Psoas muscle (tissue), 8 donors: ENCODE measurements at places on chromosomes 6 and 20. TPM values are rescaled to one million over a fixed set of nuclear protein-coding genes. Genes with fewer than 3 reads are reported as not detected.

DNA sequence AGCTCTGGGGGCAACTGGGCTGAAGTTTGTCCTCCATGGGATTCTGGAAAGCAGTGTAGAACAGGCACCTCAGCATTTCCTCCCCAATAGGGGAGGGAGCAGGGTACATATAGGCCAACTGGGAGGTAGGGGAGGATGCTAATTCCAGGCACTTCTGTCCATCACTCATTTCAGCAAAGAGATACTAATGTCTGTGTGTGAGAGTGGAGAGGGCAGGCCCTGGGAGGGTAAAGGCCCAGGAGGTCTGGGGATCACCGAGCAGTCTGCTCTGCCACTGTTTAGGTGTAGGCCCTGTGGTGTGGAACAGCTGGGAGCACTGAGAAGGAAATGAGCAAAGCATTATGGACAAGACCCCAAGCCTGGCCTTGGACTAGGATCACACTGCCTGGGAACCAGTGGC is 158.7 kb downstream of the SLC24A3 start:
- DNase-seq: no peak

DNA sequence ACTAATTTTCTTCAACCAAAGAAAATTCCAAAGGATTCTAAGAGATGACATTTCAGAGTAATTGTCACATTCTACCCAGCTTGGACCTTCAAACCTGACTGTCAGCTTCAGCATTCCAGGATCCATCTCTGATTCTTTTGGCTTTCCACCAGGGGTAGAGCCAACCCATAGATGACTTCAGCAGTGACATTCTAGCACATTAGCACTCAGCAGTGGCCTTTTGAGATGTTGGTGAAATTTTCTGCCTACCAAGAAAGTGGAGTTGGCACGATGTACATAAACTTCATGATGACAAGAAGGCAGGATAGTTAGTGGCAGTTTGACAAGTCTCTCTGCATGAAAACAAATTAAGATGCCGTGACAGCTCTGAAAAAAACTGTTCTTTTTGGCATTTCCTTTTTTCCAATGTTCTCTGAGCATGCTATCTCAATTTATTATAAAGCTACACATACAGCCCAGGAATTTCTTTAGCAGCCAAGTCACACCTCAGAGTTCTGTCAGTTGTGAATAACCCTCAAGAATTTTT is 466.5 kb upstream of the RNF217 start:
- no peak for DNase-seq

GRCh38 chr20:57785061-57785460 is 75.2 kb upstream of the PMEPA1 start:
- no peak for DNase-seq

DNA sequence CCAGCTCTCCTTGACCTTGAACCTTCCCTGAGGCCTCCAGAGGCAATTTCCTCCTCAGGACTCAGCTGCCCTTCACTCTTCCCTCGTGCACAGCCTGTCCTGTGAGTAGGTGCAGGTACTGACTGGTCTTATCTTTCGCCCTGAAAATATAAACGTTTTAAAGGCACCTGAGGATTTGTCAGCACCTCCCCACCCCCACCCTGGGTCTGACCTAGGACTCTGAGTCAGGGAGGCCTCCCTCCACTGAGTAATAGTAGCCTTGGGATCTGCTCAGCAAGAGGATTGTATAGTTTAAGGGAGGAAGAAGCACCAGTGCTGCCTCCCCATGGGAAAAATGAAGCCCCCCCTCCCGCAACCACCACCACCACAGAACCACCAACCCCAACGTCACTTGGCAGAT is 54.6 kb downstream of the PPARD start:
- DNase-seq: no peak

DNA sequence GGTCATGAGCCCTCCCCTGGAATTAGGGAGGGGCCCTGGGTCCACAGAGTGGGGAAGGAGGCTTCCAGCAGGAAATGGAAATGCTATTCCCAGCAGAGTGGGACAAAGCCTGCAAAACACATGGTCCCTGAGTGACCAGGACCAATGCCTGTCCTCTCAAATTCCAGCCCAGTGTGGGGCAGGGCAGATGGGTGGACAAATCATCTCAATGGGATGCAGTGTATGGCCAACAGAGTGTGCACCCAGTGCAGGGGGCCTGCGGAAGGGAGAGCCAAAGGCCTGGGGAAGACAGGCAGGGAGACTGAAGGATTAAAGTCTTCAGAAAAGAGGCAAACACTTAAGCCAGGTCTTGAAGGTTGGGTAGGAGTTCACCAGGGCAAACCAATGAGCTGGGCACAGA is 28.7 kb upstream of the PHACTR3 start:
- DNase-seq: no peak

DNA sequence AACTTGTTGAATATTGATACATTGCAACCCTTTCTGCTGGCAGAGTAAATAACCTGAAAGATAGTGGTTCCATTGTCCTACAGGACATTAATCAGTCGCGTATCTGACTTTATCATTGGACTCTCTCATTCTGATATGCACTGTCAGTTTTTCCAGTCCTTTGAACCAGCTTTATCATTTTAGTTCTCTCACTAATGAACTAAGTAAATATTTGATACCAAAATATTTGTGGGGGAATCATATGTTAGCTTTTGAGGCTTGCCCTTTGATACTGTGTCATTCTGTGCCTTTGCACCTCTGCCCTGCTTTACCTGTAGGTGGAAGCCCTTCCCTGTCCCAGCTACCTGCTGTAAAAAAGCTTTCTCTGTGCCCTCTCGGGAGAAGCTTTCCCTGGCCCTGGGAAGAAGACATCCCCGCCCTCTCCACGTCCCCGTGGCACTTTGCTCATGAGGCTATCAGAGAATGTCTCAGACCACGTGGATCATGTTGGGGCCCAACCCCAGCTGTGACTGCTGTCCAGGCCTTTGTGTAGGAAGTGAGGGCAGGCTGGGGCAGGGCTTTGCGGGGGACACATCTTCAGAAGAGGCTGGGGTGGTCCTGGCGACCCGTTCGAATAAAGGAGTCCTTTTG is 117.8 kb upstream of the NXT1 start:
- DNase-seq: no peak

DNA sequence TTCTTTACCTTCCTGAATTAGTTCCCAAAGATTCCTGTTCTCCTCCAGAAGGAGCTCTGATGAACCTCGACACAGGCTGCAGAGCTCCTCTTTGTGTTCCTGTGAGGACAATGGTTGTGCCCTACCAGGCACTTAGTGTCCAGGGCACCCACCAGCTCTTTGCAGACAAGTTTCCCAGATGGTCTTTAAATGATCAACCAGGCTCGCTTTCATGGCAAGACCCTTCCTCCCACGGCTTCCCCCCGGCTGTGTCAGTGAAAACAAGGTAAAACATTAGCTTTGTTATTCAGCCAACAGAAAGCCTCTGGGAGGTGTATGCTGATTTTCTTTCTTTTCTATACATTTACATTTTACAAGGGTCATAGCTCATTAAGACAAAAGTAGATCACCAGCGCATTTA is 32.3 kb upstream of the CNKSR3 start:
- no peak for DNase-seq

GRCh38 chr20:15380770-15381169 is 1043.4 kb upstream of the FLRT3 start:
- DNase-seq: no peak

DNA sequence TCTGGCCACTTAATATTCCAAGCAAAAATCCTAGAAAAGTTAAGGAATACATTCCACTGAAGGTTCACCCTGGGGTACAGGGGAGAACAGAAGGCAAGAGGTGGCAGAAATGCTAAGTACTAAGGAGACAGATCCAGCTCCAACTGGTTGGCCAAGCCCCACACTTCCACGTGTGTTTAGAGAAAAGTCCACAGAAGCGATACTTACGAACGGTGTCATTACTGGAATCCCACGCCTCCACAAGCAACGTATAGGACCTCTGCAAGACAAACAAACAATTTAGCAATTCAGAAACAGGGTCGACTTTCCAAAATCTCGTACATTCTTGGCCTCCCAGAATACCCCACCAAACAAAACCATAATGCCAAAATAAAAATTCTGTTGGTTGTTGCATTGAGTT is 10.0 kb downstream of the JAG1 start:
- no peak for DNase-seq

- no peak for DNase-seq
These were observed 43.6 kb downstream of the NCOA7 start for GRCh38 chr6:125834348-125834747.

DNA sequence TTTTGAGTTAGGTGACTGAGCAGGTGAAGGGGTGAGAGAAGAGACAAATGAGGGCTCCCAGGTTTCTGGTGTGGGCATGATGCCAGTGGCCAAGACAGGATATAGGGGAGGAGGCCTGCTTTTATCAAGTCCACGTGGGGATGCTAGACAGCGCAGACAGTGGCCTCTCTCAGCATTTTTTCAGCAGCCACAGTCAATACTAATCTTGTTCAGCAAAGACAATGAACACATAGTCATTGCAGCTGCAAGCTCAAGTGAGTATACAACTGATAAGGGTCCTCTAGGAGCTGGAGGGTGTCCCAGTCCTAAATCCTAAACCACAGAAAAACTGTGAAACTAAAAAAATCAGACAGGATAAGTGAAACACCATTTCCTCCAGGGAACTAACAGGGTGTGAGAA is 48.6 kb downstream of the UQCC1 start:
- no peak for DNase-seq

DNA sequence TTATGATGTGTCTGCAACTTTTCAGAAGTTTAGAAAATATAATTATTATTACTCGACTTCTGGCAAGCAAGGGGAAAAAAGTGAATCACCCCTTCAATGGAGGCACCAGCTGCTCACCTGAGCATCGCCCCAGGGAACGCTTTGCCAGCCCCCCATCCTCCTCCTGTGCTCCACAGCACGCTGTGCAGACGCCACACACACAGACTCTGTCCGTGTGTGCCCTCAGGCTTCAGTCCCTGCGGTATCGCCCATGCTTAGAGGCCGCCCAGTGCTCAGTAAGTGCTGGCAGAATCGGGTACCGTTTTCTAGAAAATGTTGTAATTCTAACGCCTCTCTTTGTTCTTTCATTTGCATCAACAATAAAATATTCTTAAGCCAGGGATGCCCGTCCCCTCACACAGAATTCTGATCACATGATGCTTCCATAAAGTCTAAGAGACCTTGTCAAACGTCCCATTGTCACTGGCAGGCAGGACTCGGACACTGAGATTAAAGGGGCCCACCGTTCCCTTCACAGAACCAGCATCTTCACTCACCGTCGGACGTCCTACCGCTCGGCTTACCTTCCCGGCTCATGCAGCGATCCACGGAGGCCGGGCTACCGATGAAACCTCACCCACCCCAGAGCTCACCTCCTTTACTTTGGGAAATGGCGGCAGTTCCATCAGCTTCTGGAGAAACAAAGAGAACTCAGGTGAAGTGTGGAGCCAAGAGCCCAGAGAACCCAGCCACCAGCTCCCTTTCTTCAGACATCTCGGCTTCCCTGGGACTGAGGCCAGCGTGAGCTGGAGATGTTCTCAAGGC is 105.5 kb downstream of the DLL1 start:
- DNase-seq: no peak

GRCh38 chr6:152529369-152529768 is 107.8 kb downstream of the SYNE1 start:
- DNase-seq: no peak

GRCh38 chr6:45658400-45658799 is 280.7 kb upstream of the SUPT3H start:
- no peak for DNase-seq

- DNase-seq: no peak
These were observed 5.5 kb upstream of the AIG1 start for GRCh38 chr6:143055213-143055612.

GRCh38 chr6:20200761-20201630 is 11.3 kb downstream of the MBOAT1 start:
- no peak for DNase-seq

DNA sequence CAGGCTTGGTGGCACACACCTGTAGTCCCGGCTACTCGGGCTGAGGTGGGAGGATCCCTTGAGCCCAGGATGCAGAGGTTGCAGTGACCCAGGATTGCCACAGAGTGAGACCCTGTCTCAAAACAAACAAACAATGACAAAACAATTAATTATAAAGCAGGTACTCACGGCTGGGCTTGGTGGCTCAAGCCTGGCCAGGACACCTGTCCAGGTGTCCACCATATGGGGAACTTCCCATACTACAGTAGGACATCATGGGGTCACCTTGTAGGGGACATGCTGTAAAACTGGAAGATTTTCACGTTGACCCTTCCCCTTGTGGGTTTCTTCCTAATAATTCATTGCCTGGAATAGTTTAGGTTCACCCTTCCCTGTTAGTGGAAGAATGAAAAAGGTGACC is 30.7 kb upstream of the RPL7L1 start:
- DNase-seq: no peak

DNA sequence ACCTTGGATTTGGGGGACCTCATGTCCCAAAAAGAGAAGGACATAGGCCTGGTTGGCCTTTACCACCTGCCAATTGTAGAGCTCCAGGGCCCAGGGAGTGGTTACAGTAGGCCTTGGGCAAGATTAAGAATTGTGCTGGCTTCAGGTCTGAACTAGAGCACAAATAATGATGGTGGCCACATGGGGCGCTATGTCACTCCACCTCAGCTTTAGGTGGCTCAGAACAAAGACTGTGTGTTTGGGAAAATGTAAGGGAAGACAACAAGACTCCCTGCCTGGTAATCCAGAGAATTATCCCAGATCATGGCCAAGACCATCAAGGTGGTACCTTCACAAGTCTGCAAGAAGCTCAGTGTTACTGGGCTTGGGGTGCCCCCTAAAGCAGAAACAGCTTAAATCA is 224.9 kb upstream of the OPRM1 start:
- DNase-seq: no peak

DNA sequence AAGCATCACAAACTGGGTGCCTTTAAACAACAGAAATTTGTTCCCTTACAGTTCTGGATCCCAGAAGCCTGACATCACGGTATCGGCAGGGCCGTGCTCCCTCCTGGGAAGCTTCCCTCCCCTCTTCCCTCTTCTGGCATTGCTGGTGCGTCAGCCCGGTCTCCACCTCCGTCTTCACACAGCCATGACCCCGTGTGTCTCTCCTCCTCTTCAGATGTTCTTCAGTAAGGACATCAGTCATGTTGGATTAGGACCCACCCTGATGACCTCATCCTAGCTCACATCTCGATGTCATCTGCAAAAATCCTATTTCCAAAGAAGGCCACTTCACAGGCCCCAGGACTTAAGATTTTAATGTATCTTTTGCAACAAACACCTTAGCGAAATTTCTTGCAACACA is 38.4 kb upstream of the TBXT start:
- DNase-seq: no peak

EMILIN3 gene
- polyA plus RNA-seq: 0.15 TPM

MYT1 gene
- not detected for polyA plus RNA-seq

TGM2 gene
- polyA plus RNA-seq: 168 TPM

ERVFRD-1 gene
- polyA plus RNA-seq: not detected

GNAS-AS1 gene
- 0.13 TPM for polyA plus RNA-seq

RNF217 gene
- 7.6 TPM for polyA plus RNA-seq

C6orf58 gene
- not detected for polyA plus RNA-seq

OR2J3 gene
- polyA plus RNA-seq: not detected

ULBP3 gene
- 0.32 TPM for polyA plus RNA-seq

RBPJL gene
- polyA plus RNA-seq: 0.04 TPM

UBD gene
- 0.23 TPM for polyA plus RNA-seq

RRP36 gene
- polyA plus RNA-seq: 70.5 TPM

FOXS1 gene
- polyA plus RNA-seq: 0.87 TPM

ISM1 gene
- polyA plus RNA-seq: 1.3 TPM
